ENCODE measurements at places on chromosomes 1 and 21. TPM values are rescaled to one million over a fixed set of nuclear protein-coding genes. Genes with fewer than 3 reads are reported as not detected.

- no peak for DNase-seq
Measured at GRCh38 chr1:197774466-197775281, 606 bp downstream of the DENND1B start.

GRCh38 chr21:40404396-40404800, 442.6 kb downstream of the DSCAM start:
- DNase-seq, result no peak

DNA sequence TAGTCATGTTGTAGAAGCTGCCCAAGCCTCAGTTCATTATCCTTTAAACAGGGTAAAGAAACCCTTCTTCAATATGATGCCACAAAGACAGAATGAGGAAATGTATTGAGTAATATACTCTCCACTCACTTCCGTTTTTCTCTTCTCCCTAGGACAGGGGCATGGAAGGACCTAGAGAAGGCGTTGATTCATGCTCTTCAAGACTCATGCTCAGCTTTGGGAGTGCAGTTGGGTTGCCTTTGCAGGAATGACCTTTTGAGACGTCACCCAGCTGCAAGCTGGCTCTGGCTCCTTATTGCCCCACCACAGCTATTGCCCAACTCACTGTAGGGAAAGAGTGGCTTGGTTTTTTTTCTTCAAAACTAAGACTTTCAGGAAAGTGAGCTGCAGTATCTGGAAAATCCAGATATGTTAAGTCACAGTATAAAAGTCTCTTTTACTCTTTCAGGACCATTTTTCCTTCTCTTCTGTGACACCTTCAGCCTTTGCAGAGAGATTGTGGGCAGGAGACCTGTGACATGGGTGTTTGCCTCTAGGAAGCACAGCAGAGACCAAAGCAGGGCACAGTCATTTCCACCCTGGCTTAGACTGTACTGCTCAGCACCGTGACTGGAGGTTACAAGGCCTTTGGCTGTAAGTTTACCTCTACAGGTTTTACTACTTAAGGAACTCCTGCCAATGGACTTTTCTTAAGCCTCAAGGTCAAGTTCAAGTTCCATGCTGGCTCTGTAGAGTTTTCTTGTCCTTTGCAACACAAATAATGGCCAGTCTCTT, 39.5 kb downstream of the XCL2 start:
- DNase-seq, result peak; percentile 79

DNA sequence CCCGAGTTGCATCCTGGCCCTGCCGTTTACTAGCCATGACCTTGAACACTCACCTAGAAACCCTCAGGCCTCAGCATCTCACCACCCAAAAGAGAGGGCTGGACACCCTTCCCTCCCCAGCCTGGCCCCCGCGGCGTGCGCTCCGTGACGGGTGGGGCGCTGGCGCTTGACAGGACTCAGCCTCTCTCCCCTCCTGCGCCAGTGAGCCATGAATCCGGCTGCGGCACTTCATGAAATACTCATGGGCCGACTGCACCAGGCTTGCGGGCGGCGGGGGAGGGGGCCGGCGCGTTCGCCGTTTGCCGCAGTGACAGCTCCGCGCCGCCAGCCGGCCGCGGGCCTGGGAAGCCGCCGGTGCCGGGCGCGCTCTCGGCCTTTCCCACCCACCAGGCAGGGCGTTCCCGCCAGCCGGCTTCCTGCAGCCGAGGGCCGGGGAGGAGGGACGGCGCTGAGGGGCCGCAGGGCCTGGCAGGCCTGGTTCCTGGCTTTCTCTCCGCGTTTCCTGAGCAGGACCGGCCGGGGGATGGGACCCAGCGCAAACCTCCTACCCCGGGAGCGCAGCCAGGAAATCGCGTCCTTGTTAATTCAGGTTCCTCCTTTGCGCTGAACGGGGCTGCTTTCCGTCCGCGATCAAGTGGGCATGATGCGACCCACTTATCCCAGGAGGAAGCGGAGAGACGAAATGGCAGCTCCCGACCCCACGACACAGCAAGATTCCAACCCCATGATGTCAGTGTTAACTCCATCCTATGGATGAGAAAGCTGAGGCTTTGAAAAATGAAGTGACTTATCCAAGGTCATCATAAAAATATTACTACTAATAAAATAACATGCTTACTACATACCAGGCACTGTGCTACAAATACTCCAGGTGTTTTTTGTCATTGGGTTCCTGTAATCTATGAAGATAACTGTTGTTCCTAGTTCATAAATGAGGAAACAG, 9.1 kb upstream of the LUZP1 start:
- peak; percentile 91 for DNase-seq

DNA sequence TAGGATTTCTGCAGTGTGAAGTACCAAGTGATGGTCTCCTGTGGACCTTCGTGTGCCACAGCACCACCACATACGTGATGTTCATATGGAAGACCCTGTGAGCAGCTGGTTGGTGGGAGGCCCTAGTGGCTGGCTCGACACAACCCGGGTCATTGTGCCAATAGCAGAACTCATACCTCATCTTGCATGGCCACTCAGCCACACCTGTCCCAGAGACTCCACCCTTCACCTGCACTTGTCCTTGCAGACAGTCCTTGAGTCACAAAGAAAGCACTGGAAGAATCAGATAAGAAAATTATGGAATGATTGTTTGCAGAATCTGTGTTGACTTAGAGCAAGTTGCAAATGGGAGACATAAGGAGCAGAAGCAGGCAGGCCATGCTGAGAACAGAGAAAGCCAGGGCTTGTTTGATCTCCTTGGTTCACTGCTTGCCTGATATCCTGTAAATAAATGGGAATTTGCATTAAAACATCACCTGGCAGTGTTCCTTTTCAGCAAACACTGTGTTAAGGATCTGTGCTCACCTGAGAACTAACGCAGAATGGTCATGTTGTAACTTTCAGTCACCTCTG, 307.7 kb downstream of the SIPA1L2 start:
- DNase-seq, result no peak

The FMO2 gene
- 59.2 TPM for total RNA-seq

The ORC1 gene
- 0.22 TPM for total RNA-seq

The EDARADD gene
- 0.78 TPM for total RNA-seq

- no peak for DNase-seq
Measured at GRCh38 chr1:183315991-183316758, 102.0 kb downstream of the NMNAT2 start.

The NHLH1 gene
- total RNA-seq, result not detected

DNA sequence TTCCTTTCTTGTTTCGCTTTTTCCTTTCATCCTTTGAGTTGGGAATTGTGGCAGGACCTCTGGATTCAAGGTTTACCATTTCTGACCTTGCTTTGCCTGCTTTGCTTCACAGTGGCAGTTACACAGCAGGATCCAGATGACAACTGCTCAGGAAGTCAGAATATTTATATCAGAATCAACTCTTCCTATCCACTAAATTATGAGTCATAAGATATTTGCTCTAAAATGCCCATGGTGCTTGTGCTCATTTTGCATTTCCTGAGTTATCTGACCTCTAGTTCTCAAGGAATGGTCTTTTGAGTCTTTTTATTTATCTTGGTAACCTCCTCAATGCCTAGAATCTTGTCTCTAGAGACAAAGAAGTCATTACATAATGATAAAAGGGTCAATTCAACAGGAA, 290.8 kb downstream of the LRRC7 start:
- no peak for DNase-seq

- DNase-seq, result no peak
Measured at GRCh38 chr21:28136656-28137255, 855.9 kb downstream of the LTN1 start.

The FCAMR gene
- total RNA-seq, result not detected

- no peak for DNase-seq
Measured at GRCh38 chr1:50930193-50930592, 29.9 kb downstream of the FAF1 start.

The CDC73 gene
- total RNA-seq, result 52.9 TPM

- DNase-seq, result peak; percentile 46
Measured at GRCh38 chr1:44806025-44806703, 987 bp downstream of the DYNLT4 start.

- no peak for DNase-seq
Measured at GRCh38 chr21:24367936-24368335, 1239.3 kb downstream of the MRPL39 start.

The PKP1 gene
- 0.08 TPM for total RNA-seq

GRCh38 chr1:243686159-243686558, 163.9 kb downstream of the AKT3 start:
- no peak for DNase-seq

DNA sequence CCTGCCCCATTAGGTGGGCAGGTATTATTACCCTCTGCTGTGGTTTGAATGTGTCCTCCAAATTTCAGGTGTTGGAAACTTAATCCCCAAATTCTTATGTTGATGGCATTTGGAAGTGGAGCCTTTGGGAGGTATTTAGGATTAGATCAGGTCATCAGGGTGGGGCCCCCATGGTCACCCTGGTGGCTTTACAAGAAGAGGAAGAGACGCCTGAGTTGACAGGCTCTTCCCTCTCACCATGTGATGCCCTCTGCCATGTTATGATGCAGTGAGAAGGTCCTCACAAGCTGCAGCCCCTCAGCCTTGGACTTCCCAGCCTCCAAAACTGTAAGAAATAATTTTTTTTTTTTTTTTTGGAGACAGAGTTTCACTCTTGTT, 8.8 kb upstream of the THEMIS2 start:
- DNase-seq, result no peak

GRCh38 chr1:69320757-69321211, 246.9 kb upstream of the LRRC7 start:
- no peak for DNase-seq

Measured in Right ventricle myocardium superior (tissue), 1 donor.